ENCODE measurements at places on chromosomes 6 and 20.

- DNase-seq, result no peak
Measured at GRCh38 chr6:14706378-14706929, 539.4 kb upstream of the JARID2 start.

GRCh38 chr6:141890661-141891060 lies 242.1 kb upstream of the GJE1 start:
- DNase-seq, result no peak

DNA sequence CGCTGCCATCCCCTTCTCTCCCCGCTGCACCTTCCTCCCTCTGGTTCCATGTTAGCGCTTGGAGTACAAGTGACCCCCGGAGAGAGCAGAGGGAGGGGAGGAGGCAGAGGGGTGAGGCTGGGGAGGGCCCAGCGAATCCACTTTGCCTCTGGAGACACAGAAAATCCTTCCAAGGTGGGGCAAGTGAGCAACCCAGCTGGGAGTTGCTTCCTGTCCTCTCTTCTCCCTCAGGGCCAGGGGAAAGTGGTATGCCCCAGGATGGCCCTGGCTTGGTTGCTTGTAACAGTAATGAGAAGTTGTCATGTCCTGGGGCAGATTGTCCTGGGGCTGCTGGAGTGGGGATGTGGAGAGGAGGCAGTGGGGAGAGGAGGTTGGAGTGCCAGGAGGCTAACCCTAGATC lies 691 bp upstream of the ANGPT4 start:
- no peak for DNase-seq

- DNase-seq, result no peak
Measured at GRCh38 chr20:2476742-2477615, 6.4 kb upstream of the SNRPB start.

- no peak for DNase-seq
Measured at GRCh38 chr20:19560881-19561480, 197.1 kb upstream of the RIN2 start.

GRCh38 chr6:117512056-117512828 lies 29.8 kb downstream of the DCBLD1 start:
- no peak for DNase-seq

GRCh38 chr6:153947808-153948447 lies 91.1 kb upstream of the OPRM1 start:
- no peak for DNase-seq

GRCh38 chr6:161660666-161661571 lies 387.1 kb upstream of the AGPAT4 start:
- no peak for DNase-seq

DNA sequence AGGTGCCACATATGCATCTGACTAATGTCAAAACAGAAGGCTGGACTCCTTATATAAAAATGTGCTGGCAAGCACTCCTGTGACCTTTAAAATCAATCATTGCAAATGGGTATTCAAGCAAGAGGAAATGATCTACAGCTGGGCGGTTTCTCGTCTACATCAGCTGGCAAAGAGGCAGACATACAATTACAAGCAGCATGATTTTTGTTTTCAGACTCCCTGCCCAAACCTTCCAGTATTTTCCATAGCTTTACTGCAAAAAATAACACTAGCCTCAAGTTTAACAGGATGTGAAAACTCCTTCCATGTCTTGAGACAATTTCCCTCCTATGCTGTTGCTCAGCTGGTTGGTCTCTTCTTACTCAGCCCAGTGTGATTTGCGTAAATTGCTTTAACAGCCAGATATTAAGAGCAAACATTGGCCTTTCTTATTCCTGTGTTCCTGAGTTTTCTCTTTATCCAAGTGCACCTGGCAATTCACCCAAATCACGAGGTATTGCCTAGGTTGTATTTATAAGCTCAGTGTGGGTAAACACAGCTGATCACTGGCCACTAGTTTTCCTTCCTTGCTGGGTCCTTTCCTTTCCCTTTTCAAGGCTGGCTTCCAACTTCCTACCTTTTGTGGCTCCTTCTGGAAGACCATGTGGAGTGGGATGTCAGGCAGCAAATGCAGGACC lies 130.4 kb downstream of the MOXD1 start:
- DNase-seq, result no peak

DNA sequence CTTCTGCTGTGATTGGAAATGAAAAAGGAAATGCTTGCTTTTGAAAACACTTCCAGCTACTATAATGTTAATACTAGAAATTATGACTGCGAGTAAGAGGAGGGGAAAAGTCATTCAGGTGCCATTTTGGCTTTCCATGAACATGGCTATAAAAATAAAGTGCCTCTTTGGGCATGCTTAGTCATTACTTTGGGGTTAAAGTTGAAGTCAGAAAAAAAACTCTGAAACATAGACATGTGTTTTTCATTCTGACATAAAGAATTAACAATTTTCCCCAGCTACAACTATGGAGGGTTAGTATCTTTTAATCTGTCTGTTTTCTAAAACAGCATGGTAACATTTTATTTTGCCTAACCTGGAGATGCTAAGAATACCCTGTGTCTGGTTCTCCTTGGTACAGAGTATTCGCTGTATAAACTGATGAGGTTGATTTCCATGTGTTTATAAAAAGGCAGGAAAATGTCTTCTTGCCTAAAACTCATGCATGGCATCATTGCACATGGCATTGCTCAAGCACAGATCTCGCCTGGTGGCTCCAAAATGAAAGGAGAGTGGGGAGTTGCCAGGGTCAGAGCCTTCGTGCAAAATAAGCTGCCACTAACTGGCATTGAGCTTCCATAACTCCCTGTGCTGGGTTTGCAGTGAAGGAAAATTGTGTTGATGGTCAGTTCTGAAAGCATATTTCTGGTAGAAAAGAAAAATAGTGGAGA lies 188.9 kb downstream of the KCNQ5 start:
- no peak for DNase-seq

- no peak for DNase-seq
Measured at GRCh38 chr6:140269591-140270165, 895.2 kb upstream of the CITED2 start.

DNA sequence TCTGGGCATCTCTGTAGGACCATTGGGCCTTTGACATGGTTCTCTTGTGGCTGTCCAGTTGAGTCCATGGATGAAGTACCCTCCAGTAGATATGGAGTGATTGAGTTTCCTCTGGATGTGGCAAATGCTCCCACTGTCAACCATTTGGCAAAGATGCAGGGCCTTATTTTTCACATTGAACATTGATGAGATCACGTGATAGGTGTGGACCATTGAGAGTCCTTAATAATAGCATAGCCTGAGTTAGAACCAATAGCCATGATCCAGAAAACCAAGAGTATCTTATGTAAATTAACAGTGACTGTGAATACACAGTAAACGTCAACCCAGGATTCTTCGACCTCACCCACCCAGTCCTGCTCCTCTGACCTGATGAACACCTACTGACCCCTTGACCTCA lies 3.0 kb upstream of the PERP start:
- DNase-seq, result no peak

- no peak for DNase-seq
Measured at GRCh38 chr20:46568570-46569129, 18.2 kb upstream of the OCSTAMP start.

DNA sequence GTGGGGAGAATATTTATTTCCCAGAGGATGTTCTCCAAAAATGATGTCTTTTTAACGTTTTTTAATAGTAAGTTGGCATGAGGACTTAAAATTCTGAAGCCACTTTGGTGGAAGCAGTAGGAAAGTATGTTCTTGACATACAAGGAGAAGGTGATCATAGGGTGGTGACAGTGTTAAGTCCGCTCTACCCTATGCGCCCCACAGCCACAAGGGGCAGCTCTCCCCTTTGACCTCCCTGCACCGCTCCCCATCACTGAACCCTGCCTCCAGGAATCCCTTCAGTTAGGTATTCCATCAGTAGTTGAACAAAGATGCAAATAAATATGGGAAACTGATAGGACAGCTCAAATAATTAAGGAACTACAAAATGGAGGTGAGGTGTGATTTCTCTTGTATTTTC lies 111.4 kb downstream of the PLEKHG1 start:
- DNase-seq, result no peak

DNA sequence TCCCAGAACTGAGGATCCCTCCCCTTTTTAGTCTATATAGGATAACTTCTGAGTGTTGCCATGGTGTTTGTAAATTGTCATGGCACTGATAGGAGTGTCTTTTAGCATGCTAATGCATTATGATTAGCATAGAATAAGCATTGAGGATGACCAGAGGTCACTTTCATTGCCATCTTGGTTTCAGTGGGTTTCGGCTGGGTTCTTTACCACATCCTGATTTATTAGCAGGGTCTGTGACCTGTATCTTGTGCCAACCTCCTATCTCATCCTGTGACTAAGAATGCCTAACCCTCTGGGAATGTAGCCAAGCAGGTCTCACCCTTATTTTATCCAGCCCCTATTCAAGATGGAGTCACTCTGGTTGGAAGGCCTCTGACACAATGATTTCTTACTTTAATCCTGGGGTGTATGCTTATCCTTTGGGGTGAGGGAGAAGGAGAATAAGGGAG lies 19.6 kb downstream of the WFDC2 start:
- no peak for DNase-seq

DNA sequence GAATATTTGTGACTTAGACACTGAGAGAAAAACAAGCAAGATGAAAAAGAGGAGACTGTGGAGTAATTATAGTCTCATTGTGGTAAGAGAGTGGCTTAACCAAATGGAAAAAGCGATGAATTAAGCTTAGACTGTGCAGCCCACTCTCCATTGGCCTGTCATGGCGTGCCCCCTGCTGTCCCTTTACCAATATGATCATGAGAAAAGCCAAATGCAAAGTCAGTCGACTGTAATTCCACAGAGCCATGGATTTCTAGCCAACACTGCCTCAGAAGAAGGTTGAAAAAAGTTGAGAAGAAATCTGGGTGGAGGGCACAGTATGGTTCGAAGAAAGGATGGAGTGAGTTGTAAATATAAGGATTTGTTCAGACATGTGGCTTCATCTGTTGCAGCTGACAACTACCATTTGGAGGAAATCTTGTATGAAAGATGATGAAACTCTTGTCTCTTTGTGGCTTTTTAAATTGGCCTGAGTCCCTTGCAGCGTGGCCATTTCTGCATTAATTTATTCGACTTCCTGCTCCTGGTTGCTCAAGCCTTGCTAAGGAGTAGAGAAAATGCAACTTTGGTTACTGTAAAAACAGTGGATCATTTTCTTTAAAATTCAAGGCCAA lies 251.4 kb downstream of the DOK5 start:
- no peak for DNase-seq

- DNase-seq, result no peak
Measured at GRCh38 chr6:139370999-139371345, 3.5 kb downstream of the CITED2 start.

DNA sequence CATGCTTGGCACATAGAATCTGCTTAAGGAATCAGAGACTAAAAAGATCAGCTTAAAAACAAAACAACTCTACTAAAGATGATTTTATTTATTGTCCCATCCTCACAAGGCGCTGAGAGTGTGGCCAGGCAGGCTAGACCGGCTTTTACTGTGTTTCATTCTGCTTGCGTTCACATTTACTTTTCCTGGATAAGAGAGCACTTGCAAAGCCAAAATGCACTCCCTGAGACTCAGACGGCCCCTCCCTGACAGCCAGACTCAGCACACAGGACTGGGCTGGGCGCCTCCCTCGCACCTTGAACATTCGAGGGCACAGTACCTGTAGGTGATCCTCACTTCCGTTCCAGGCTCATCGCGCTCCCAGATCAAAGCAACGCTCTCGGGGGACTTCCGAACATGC lies 10.2 kb downstream of the ACSS1 start:
- no peak for DNase-seq

Measured in stimulated activated CD8-positive, alpha-beta memory T cell treated with anti-CD3 and anti-CD28 coated beads, Interleukin-4, amount 100 ng/mL, for 1 hour (primary cell).